ENCODE measurements at places on chromosomes 6 and 20. TPM values are rescaled to one million over a fixed set of nuclear protein-coding genes. Genes with fewer than 3 reads are reported as not detected.

- no peak for DNase-seq
- H3K4me1 ChIP-seq, result no peaks in the 10 kb centered on the region
- H3K4me3 ChIP-seq, result no peak overlapping the region
Observed at GRCh38 chr20:63664861-63665594, 6.9 kb downstream of the RTEL1 start.

GRCh38 chr20:45258664-45259063 lies 4.3 kb upstream of the SLPI start:
- no peak for DNase-seq
- no peak overlapping the region for H3K4me3 ChIP-seq
- peaks cover 5% of the 10 kb centered on the region for H3K4me1 ChIP-seq
- no peak overlapping the region for H3K27ac ChIP-seq
- no peaks in the 10 kb centered on the region for H3K36me3 ChIP-seq

SYTL3 gene
- 7.5 TPM for total RNA-seq

DNA sequence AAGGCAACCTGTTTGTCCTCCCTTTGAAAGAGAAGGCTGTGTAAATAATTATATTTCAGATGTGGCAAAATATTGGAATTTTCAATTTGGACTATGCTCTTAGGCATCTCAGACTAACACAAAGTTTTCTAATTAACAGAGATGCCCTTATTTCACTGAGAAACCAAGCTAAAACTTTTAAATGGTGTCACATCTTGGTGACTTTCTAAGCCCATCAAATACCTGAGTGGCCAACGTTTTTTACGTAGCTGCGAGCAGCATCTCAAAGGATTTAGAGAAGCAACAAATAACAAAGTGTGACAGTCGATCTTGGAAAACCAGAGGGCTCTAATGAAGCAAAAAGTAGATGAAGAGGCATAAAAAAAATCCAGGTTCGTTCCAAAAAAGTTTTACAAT lies 3.4 kb upstream of the HEY2 start:
- peak overlapping the region; percentile 64 for H3K4me3 ChIP-seq
- no peaks in the 10 kb centered on the region for H3K27me3 ChIP-seq
- H3K4me1 ChIP-seq, result no peaks in the 10 kb centered on the region
- H3K27ac ChIP-seq, result peak overlapping the region; percentile 94

DNA sequence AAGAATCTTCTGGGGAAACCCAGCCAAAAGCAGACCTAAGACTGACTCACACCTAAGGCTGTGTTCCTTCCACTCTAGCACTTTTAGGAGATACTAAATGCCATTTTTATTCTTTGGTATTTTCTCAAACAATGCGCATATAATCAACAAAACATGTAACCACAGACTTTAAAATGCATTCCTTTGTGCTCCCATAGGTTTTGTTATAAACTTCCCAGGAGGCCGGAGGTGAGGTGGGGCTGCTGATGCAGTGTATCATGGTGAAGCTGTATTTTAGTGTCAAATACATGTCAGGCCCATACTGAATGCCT lies 155.2 kb downstream of the BTBD3 start:
- no peaks in the 10 kb centered on the region for H3K4me1 ChIP-seq
- no peaks in the 10 kb centered on the region for H3K27me3 ChIP-seq
- no peak overlapping the region for H3K4me3 ChIP-seq
- no peak overlapping the region for H3K27ac ChIP-seq

DNA sequence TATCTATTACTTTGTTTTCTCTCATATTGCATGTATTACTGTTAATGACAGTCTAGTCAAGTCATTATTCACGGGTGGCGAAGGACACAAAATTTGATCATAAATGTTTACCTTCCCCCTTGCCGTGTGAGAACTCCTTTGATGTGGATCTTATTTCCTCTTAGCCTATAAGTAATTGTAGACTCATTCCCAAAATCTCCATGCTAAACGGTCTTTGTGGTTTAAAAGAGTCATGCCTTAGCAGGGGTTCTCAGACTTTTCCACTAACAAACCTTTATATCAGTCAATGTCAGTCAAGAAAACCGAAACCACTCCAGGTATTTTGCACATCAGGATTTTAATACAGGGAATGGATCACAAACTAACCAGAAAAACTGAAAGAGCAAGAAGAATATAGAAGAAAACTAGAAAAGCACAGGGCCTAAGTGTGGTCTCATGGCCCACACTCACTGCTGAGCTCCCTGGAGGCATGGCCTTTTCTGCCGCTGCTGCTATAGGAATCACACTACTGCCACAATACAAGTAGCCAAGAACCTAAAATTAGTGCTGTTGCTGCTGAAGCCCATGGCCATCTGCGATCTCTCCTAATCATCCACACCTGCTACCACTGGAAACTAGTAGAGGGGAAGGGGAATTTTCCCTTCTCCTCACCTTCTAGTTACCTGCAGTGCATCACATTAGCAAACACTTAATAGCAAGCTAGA lies 186.0 kb upstream of the POU3F2 start:
- H3K27me3 ChIP-seq, result peaks cover 5% of the 10 kb centered on the region
- H3K4me1 ChIP-seq, result no peaks in the 10 kb centered on the region
- H3K27ac ChIP-seq, result no peak overlapping the region
- no peak for DNase-seq
- no peak overlapping the region for H3K4me3 ChIP-seq
- no peaks in the 10 kb centered on the region for H3K36me3 ChIP-seq

FKBP1C gene
- 0.29 TPM for total RNA-seq
